ENCODE measurements at places on chromosomes 5 and 9.

GRCh38 chr9:70427161-70427945 is 12.9 kb upstream of the KLF9 start:
- no peak for DNase-seq

DNA sequence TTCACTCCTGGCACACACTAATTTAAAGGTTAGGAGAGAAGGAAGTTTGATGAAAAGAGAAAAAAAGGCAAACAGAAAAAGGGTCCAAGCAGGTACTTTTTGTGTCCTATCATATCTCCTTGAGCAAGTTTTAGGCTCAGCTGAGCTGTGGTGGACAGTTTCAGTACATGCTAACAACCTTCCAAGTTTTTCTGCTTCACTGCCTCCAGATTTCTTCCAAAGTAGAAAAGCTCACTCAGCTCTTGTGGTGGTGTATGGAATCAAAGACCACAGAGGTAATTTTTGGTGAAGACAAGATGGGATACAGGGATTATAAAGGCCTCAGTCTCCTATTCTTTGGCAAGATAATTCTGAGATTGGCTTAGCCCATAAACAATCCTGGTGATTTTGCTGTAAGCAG is 921.8 kb downstream of the NR2F1-AS1 start:
- DNase-seq, result no peak

GRCh38 chr9:89792189-89793123 is 187.6 kb downstream of the GADD45G start:
- DNase-seq, result no peak

- DNase-seq, result no peak
Observed at GRCh38 chr9:100583014-100583802, 5.3 kb downstream of the CAVIN4 start.

- no peak for DNase-seq
Observed at GRCh38 chr5:109753279-109753678, 63.6 kb downstream of the MAN2A1 start.

GRCh38 chr9:121499427-121500164 is at the start of gene GGTA1:
TSS of gene GGTA1 (minus strand) at chr9:121499844. CDS start at chr9:121467922, 31,922 bp downstream.
- DNase-seq, result no peak

- no peak for DNase-seq
Observed at GRCh38 chr5:54347221-54347865, 37.0 kb upstream of the ARL15 start.

GRCh38 chr5:55372130-55372925 is 64.5 kb downstream of the MTREX start:
- no peak for DNase-seq

DNA sequence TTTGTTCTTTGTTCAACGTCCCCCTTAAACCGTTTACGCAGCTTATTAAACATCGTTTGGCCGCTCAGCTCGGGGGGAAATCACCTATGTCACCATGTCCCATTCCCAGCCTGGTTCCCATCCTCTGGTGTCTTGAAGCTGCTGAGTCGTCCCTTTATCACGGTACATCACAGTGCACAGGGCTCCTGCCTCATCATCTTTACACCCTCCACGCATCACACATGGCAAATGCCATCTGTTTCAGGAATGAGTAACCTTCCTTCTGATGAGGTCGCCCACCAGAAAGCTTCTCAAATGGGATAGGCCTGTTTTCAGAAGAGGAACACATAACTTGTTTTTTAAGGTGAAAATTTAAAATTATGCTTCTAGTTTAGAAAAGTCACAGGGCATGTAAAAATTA is 7.9 kb upstream of the LHX6 start:
- no peak for DNase-seq

GRCh38 chr5:53792338-53792737 is 231.9 kb downstream of the NDUFS4 start:
- DNase-seq, result no peak

DNA sequence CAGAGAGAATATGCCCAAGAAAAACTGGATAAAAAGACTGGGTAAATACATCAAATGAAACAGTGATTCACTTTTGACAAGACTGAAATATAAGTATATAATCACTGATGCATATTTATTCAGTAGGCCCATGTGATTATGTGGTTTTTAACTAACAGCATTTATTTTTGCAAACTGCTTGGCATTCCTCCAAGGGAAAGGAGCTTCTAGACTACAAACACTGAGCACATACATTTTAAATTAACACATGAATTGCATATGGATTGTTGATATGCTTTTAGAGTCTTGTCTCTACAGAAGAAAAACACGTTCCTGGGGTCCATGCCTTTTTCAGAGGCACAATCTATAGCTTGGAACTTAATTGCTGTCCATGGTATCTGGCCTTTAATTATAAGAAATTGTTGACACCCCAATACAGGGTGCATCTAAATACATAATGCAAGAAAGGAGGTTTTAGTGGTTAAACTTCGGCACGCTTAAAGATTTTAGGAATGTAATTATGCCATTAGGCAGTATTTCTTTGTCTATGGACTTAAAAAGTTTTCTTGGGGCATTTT is 6.9 kb upstream of the MEIKIN start:
- DNase-seq, result no peak

DNA sequence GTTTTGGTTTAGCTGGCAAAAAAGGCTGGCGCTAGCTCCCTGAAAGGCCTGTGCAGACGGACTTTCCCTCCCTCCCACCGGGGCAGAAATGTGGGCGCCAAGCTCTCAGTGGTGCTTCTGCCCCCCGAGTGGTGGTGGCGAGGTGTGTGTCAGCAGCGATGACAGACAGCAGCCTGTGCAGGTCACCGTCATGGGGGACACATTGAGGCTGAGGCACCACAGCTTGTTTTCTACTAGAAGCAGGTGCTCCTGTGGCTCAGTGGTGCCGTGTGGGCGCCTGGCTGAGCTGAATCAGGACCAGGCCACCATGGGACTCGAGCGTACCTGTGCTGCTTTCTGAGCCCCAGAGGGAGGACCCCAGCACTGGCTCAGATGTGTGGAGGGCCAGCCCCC is 6.2 kb downstream of the WNK2 start:
- DNase-seq, result no peak

- DNase-seq, result no peak
Observed at GRCh38 chr9:125431741-125432271, 170.2 kb downstream of the GAPVD1 start.

DNA sequence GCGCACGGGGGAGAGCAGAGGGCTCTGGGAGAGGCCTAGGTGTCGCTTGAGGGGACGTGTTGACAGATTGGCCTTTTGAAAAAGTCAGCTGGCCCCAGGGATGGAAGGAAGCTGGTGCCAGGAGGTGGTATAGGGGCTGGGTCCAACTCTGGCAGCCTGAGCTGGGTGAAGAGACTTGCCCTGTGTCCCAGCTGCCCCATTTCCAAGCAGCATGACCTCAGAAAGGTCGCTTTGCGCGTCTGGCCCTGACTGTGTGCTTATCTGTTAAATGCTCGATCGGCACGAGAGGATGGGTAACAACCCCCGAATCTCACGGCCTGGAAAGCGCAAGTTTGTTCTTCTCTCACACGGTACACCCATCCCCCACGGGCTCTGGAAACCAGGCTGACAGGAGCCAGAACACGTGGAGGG is 31.2 kb upstream of the LAMC3 start:
- DNase-seq, result no peak

GRCh38 chr5:153774686-153775085 is 264.0 kb downstream of the FAM114A2 start:
- DNase-seq, result no peak

DNA sequence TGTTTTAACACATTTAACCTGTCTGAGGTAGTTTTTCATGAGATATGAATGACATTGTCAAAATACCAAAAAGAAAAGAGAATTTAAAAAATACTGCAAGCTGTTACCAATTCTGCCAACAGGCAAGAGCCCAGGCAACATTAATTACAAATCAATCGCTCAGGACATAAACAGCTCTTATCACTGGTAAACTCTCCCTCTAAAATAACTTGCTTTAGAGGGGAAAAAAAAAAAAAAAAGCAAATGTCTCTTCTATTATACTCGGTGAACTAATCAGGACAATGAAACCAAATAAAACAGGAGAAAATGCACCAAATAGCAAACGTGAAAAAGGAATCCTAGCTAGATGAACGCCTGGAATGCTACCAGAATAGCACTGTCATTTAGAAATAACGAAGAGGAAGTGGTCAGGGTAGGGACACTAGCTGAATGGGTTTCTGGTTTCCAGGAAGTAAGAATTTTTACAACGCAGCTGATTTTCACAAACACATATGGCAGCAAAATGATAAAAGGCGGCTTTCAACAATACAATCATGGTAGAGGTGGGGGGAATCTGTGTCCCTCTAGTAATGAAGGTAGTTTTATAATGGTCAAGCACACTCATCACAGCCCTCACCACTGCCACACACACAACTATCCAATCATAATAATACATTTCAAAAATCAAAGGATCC is 94.9 kb downstream of the DENND1A start:
- DNase-seq, result no peak

DNA sequence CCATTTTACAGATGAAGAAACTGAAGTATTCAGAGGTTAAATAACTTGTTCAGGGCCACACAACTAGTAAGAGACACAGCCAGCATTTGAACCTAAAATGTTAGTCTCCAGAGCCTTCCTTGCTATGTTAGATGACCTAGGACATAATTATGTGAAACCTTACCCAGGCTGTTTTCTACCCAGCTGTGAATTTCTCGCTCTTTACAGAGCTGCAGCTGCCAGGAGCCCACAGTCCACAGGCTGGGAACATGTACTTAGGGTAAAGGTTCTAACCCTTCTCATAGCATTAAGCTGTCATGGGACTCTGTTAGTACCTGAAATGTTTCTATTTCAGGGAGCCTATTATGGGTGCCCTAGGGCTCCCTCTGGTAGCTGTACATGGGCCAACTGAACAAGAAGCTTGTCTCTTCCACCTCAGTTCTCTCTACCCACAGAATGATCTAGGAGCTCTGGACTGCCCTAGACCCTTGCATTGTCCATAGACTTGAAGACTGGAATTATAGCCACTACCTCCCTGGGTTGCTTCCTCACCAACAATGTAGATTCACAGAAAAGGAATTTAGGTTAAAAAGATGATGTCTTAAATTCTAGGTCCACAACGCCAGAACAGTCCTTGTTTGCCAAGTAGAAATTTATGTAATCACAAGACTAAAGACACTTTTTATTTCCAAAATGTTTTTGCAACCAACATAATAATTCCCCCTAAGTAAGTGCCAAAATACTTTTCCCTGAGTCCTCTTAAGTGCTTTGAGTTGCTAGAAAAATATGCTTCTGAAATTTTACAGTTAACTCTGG is 262.9 kb downstream of the PIK3R1 start:
- no peak for DNase-seq

- DNase-seq, result no peak
Observed at GRCh38 chr9:86730163-86730928, 217.0 kb downstream of the GAS1 start.

DNA sequence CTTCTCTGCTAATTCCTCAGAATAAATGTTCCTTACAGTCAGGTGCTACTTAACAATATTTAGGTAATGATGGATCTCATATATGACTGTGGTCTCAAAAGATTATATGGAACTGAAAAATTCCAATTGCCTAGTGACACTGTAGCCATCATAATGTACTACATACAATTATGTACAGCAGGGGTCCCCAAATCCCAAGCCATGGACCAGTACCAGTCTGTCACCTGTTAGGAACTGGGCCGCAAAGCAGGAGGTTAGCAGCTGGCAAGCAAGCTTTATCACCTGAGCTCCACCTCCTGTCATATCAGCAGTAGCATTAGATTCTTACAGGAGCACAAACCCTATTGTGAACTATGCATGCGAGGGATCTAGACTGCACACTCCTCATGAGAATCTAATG is 69.6 kb downstream of the NR2F1-AS1 start:
- no peak for DNase-seq

GRCh38 chr5:125700380-125700861 is 722.8 kb upstream of the GRAMD2B start:
- DNase-seq, result no peak
